ENCODE measurements at places on chromosomes 12 and 14.

DNA sequence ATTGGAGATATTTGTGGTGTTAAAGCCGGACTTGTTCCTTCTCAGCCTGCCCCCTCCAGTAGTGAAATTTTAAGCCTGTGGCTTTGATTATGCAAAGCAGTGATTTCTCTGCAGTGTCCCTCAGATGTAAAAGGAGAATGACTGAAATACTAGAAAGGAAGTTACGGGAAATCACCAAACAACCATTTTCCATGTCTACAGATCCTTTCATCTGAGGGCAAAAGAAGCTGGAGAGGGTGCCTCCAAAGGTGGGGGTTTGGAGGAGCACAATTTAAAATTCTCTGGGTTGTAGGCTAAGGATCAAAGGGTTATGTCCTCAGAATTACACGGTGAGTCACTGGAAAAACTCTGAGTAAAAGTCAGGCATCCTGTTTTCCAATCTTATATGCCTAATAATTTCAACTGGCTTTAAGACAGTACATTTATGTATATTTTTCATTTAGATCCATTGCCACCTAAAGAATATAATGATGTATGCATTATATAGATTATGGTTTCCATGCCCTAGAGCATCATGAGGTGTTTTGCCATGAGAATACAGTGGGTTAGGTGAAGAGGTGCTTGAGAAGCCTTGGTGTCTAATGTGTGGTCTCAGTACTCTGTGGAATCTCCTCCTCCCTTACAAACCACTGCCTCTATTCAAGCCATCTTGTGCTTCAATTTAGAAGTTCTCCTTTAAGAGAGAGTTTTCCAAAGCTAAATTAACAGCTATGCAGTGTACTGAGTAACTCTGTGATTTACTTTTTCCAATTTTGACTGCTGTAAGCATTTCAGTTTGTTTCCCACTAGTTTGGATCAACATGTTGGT lies 362.1 kb downstream of the RAD51B start:
- no peak for DNase-seq

GRCh38 chr14:70726651-70727375 lies 82.5 kb downstream of the MAP3K9 start:
- DNase-seq = no peak

DNA sequence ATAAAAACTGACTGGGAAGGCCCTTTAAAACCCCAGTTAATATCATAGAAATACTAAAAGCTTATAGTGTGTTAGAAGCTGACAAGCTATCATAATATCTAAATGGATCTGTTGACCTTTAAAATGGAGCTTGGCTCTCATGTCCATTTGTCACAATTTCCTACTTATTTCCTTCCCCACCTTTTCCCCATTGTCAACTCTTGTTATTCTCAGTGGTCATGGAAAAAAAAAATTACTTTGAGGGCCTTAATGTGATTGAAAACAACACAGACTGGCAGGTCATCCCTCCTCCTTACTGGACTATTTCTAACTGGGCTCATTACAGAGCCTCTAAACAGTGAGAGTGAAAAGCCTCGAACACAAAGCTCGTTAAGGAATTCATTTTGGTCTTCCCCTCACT lies 13.7 kb upstream of the WNK1 start:
- no peak for DNase-seq

DNA sequence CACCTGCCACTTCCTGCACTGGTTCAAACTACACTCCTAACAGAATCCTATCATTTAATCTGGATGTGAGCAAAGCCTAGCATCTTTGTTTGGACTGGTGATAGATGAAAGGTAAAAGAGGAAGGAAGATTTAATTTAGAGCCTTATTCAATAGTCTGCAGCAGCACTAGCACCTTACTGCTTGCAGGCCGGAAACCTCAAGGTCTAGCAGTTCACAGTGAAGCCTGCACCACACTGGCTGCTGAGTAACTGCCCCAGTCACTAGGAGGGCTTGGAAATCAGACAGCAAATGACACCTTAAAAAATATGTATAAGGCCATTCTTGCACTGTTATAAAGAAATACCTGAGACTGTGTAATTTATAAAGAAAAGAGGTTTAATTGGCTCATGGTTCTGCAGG lies 358.0 kb downstream of the DAD1 start:
- no peak for DNase-seq

DNA sequence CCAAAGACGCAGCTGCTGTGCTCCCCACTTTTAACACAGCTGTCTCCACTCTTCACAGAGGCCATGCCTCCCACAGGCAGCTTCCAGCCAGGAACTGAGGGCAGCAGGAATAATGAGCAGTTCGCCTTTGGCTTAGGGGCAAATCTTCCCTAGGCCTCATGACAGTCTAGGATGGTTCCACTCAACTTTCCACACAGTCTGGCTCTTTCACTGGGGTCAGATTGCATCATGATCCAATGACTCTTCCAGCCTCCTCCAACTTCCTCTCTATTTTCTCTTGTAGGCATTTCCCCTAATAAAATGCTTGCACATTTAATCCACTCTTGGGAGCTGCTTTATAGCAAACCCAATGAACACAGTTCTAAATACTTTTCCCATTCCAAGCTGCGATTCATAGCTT lies 271.6 kb upstream of the ATP2B1 start:
- DNase-seq = no peak

- DNase-seq = no peak
Observed at GRCh38 chr12:51744235-51744634, 104.3 kb downstream of the FIGNL2 start.

GRCh38 chr12:116354950-116355783 lies 77.7 kb upstream of the MED13L start:
- no peak for DNase-seq

- DNase-seq = peak; percentile 49
Observed at GRCh38 chr12:57093415-57094207, 4.7 kb downstream of the NAB2 start.

Data from activated naive CD8-positive, alpha-beta T cell treated with anti-CD3 and anti-CD28 coated beads, Interleukin-2, amount 50 U/mL, for 16 hours (primary cell).